Activated naive CD8-positive, alpha-beta T cell treated with anti-CD3 and anti-CD28 coated beads, Interleukin-2, amount 10 ng/mL, durations not matched to agents 7 days and 5 days (primary cell): ENCODE measurements at places on chromosomes 6 and 20.

GRCh38 chr6:20438462-20439070, 36.9 kb downstream of the E2F3 start:
- DNase-seq: no peak

- no peak for DNase-seq
Observed at GRCh38 chr6:151067684-151068596, 171.8 kb upstream of the AKAP12 start.

DNA sequence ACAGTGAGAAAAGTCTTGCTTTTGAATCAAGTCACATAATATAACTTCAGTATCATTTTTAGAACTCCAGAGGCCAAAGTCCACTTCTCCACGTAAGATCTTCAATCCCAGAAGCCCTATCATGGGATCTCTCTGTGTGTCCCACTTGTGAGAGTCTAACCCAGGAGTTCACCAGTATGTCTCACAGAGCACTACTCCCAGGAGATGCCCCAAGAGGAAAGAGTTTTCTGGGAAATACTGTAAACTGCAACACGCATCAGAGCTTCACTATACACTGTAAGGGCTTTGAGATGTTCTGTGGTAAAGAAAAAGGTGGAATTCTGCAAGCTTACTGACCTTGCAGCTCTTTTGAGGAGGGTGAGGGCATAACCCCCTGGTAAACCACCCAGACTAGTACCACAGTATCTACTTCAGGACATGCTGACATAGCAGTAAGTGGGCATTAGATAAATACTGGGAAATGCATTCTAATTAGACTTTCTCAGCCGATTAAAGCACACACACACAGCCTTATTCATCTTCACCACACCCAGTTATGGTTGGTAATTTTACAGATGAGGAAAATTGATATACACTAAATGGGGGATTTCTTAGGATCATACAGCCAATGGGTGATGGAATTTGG, 12.3 kb downstream of the DCBLD1 start:
- DNase-seq: no peak

DNA sequence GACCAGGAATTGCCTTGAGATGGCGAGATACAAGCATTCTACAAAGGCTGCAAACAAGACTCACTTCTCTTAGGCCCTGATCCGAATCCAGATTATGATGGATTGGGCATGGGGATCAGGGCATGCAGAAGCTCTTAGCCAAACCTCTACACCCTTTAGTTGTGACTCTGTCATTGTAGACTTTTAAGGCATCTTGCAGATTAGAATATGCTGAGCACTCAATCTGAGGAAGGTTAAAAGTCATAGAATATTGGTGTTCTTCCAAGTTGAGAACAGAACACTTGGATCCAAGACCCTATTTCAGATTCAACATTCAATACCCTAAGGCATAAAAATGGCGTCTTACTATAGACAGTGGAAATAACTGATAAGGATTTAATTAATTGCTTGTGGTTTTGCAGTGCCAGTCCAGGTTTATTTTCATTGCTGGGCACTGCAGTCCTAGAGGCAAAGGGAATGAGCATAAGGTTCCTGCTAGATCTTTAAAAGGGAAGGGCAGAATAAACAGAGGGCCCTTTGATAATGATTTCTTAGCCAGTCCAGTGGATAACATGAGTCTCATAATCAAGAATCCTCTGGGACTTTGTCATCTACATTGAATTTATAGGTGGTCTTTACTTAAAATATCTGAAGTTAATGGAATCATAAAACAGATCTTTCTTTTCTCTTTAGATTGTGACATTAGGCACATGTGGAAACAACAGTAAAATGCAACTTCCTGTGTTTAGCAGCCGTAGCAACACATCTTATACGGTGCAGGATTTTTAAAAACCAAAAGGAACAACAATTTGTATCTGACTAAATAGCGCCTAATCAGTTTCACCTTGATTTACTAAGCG, 17.6 kb downstream of the PHACTR2 start:
- no peak for DNase-seq

- DNase-seq: no peak
Observed at GRCh38 chr6:29728173-29728874, 5.1 kb downstream of the HLA-F start.

DNA sequence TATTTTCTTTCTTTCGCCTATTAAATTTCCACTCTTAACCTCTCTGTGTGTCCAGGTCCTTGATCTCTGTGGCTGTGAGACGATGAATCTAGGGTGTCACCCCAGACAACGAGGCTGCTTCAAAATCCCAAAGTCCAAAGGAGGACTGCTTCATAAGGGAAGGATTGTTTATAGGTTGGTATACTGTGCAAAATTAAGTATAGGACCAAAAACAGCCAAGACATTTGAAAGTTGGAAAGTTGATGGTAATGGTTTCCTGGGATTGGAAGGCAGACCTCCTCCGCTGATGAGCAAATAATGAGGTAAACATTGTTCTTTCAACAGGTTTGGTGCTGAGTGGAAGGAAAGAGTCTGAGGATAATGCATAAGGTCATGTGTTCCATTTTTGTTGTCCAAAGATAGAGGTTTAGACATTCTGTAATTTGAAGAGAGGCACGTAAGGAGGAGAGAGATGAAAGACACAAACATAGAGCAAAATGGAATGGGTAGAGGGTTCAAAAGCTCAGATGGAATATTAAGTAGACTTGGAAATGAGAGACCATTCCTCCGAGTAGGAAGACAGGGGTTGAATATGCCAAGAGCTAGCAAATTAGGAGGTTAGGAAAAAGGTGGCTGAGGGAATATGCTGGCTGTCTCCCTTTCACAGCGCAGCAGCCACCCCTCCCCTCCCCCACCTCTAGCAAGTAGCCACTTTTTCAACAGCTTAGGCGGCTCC, 24.8 kb downstream of the ZNF311 start:
- no peak for DNase-seq

GRCh38 chr6:98601716-98602115, 232.7 kb upstream of the POU3F2 start:
- no peak for DNase-seq

DNA sequence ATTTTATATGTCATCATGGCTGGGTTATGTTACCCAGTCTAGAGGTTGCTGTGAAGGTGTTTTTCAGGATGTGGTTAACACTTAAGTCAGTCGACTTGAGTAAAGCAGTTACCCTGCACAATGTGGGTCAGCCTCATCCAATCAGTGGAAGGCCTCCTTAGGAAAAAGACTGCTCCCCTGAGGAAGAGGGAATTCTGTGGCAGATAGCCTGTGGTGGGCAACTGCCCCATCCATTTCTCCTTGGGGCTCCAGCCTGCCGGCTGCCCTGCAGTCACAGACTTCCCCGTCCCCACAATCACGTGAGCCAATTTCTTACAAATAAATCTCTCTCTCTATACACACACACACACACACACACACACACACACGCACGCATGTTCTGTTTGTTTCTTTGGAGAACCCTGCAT, 34.5 kb upstream of the MPC1 start:
- peak; percentile 63 for DNase-seq

- no peak for DNase-seq
Observed at GRCh38 chr6:138417493-138418117, 13.6 kb downstream of the HEBP2 start.

GRCh38 chr6:89840538-89840937, 10.9 kb downstream of the CASP8AP2 start:
- DNase-seq: no peak

DNA sequence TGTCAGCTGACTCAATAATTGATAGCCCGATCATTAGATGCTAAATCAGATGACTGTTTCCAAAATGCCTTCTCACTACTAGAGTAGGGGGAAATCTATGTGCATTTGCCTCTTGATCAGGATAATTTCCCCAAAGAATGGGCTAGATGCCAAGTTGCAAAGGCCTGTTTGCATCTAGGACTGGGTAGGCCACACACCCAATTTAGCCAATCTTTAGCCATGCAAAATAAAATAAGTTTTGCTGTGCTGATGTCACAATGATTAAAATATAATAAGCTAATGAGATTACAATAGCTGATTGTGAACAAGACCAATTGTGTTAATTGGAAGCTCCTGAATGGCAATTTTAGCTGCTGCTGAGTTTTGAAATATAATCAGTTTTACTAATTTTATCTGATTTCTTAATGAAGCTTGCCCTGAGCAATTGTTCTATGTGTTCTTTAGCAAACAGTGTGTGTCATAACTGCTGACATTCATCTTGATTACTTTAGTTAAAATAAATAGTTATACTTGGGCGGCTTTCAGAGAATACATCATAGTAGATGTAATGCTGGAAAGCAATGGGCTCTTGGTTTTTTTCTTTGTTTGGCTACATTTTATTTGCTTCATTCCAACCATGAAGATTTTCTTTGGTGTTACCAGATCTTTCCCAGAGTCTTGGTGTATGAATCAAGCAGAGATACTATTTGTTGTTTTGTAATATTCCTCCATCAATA, 973.2 kb upstream of the SLC35B3 start:
- DNase-seq: no peak

DNA sequence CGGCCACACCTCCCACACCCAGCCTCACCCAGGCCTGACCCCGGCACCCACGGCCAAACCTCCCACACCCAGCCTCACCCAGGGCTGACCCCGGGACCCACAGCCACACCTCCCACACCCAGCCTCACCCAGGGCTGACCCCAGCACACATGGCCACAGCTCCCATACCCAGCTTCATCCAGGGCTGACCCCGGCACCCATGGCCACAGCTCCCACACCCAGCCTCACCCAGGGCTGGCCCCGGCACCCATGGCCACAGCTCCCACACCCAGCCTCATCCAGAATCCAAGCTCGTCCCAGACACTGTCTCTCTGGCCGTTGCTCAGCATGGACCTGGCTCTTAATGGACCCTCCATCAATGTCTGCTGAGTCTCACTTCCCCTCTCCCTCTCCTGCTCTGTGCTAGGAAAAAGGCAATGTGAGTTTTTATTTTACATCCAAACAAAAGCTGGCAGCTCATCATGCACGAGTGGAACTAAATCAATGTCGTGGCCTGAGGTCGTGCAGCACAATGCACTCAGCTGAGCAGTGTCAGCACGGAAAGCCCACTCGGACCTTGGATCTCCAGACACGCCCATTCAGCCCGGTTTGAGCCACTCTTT, 36.1 kb downstream of the NINL start:
- DNase-seq: no peak

DNA sequence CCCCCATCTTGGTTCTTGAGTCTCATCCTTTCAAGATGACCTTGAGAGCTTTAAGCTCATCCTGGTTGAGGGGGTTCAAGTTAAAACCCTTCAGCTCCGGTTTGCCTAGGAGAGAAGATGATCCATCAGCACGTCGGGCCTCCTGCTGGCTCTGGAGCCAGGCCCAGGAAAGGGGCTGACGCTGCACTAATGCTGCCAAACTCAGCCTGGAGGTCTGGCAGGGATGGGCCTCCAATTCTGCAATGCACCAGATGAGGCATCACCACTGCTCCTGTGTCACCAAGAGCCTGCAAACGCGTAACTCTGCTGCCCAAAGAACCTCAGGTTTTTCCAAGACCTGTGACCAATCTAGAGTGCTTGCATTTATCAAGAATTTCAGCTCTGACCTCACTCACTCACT, 6.1 kb downstream of the PDRG1 start:
- DNase-seq: no peak

DNA sequence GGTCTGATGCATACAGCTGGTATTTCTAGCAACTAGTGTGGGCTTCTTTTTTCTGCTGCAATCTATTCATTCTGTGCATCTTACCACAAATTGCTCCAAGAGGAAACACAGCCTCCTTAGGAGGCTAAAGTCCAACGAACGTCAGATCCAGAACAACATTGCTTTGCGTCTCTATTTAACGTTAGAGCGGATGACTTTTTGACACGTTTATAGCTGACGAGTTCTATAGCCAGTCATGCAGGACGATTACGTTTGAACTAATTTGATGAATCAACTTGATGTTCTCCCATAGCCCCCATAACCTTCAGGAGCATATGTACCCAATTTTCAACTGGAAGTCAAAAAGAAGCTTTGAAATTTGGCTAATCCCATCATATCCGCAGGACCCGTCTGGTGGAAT, 59.9 kb downstream of the TSHZ2 start:
- no peak for DNase-seq

DNA sequence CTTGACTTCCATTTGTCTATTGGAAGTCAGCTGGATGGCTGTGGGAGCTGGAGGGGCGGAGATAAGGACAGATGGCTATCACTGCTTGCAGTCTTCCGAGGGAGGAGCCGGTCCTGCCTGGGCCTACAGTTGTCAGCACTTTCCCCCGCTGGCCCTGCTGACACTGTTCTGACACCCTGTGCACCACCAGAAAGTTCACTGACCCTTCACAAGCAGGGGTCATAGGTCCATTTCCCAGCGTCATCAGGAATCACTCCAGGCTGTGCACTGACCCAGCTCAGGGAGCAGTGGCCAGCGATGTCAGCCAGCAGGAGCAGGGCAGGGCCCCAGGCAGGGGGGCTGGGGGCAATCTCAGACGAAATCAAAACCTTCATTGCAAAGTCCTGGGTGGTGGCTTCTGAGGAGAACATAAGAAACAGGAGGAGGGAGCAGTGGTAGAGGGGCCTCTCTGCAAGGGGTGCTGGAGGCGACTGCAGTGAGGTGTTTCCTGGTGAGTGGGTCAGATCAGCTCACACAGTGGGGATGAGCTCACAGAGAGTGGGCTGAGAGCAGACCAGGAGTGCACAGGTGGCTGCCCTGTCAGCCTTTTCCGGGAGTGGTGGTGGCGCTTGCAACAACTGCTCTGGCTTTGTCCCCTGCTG, 26.5 kb upstream of the PLEKHG1 start:
- DNase-seq: no peak

GRCh38 chr20:53517146-53517545, 76.5 kb downstream of the ZNF217 start:
- no peak for DNase-seq

GRCh38 chr6:112096901-112097300, 9.5 kb downstream of the FAM229B start:
- no peak for DNase-seq

DNA sequence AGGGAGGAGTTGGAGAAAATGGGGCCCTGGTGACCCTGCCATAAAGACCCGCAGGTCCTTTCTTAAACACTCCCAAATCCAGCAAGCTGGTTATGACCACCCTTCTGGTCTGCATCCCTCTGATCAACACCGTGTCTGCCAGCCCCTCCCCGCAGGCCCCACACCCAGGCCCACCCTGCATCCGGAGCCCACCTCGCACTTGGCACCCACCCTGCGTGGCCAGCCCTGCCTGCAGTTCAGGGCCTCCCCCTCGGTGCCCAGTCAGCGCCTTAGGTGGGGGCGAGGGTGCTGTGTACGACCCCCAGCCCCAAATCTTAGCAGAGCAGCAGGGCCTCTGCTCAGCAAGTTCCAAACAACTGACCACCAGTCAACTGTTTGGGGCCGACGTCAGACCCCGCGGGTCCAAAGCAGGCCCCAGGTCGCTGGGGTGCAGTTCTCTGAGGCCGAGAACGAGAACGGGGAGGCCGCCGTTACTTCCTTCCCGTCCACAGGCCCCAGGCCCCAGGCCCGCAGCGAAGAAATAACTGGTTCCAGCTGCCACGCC, 1.2 kb downstream of the ACSS1 start:
- DNase-seq: no peak
